ENCODE measurements at places on chromosomes 12 and 14. TPM values are rescaled to one million over a fixed set of nuclear protein-coding genes. Genes with fewer than 3 reads are reported as not detected.

KRT81 gene
- total RNA-seq = not detected

ANG gene
- 3.8 TPM for total RNA-seq

SIRT4 gene
- total RNA-seq = 7.4 TPM

CCDC198 gene
- total RNA-seq = not detected

TAS2R8 gene
- 0.45 TPM for total RNA-seq

ANO4 gene
- 0.33 TPM for total RNA-seq

LDHB gene
- total RNA-seq = 1,015 TPM
